SJSA1 (cell line): ENCODE measurements at places on chromosomes 16 and 17. TPM values are rescaled to one million over a fixed set of nuclear protein-coding genes. Genes with fewer than 3 reads are reported as not detected.

Gene ADAMTS18
- total RNA-seq: not detected in 2 replicates

Gene PTX4
- total RNA-seq: not detected in 2 replicates

Gene HAP1
- not detected in 2 replicates for total RNA-seq

Gene TMIGD1
- total RNA-seq: not detected in 2 replicates
